ENCODE measurements at places on chromosomes 2 and 18.

GRCh38 chr2:120906914-120907313 is 171.2 kb downstream of the GLI2 start:
- no peak for DNase-seq

DNA sequence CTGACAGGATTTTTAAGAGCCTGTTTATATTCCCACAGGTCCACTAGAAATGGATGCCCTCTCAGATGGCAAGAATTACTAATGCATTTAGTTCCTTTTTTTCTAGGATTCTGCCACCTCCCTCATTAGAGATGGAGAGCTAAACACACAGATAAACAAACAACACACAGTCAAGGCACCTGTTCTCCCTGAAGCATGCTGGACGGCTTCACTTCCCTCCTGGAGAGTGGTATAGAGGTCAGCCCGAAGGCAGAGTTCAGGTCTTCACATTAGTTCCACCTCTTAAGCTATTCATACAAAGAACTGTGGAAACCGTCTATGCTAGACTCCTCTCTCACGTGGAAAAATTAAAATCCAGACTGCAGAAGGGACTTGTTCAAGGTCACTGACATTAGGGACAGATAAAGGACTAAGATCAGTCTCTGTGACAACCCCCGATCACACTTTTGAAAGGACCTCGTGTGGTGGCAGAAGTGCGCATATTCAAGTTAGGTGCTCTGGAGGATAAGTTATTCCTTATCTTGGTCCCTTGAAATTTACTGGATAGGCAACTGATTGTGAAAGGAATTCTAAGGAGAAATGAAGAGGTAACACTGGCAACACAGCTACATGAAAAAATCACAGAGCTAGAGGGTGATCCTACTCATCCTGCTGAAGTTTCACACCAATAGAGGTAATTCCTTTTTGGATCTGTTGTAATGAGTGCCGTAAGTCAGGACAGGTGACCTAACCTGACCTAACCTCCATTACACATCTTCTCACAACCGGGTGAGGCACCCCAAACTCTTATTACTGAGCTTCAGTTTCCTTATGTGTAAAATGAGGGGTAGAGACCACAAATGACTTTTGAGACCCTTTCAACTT is 75.1 kb downstream of the SPRED2 start:
- DNase-seq, result no peak

DNA sequence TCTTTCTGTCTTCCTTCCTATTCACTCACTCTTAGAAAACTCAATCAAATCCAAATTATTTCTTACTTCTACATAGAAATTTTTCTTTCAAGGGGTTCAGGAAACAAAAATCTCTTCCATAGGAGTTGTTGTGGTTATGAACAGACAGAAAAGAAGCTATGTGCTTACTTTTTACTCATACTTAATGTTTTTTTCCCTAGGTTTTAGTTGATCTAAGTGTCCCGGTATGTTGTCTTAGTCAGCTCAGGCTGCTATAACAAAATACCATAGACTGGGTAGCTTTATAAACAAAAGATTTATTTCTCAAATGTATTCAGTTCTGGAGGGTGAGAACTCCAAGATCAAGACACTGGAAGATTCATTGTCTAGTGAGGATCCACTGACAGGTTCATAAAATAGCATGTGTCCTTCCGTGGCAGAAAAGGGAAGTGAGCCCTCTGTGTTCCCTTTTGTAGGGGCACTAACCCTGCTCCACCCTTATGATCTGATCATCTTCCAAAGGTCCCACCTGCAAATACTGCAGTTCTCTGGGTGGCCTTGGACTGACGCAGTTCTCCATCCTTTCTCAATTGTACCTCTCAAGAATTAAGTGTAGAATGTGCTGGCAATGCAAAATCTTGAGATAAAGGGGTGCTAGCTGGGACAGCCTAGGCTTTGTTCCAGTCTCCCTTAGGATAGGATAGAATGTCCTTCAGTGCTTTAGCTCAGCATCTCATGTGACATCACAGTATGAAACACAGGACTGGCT is 14.4 kb upstream of the VRK2 start:
- no peak for DNase-seq

GRCh38 chr18:55996717-55997116 is 408.7 kb upstream of the TCF4 start:
- DNase-seq, result no peak

GRCh38 chr2:98730053-98730706 is 752 bp downstream of the MGAT4A start:
- no peak for DNase-seq

GRCh38 chr2:20454036-20454981 is 7.4 kb downstream of the RHOB start:
- DNase-seq, result no peak

- no peak for DNase-seq
Observed at GRCh38 chr2:82790206-82791021, 1668.7 kb downstream of the SUCLG1 start.

DNA sequence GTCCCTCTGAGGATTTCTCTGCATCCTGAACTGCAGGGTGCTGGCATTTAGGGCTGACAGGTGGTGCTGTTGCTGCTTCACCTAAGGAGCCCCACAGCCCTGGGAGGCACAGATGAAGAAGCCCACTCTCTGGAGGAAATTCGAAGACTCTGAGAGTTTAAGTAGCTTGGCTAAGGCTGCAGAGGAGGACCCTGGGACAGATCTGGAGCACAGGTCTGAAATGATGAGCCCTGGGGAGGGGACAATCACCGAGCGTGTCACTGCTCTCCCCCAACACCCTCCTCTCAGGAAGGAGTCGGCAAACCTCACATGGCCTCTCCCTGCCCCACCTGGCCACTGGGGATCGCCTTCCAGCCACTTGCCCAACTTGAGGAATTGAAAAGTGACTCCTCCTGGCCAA is 18.6 kb downstream of the CYP27C1 start:
- no peak for DNase-seq

- no peak for DNase-seq
Observed at GRCh38 chr2:191343796-191344338, 98.7 kb downstream of the MYO1B start.

DNA sequence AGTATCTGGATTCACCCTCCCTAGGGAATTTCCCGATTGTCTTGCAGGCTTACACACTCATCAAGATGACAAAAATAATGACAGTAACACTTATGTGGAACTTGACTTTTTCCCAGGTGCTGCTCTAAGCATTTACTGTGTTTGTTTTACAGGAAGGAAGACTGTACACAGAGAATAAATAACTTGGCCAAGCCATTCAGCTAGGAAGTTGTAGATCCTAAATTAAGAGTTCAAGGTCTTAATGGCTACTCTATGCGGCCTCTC is 549 bp upstream of the DPP4 start:
- no peak for DNase-seq

GRCh38 chr18:56267334-56267733 is 371.1 kb downstream of the TXNL1 start:
- no peak for DNase-seq

DNA sequence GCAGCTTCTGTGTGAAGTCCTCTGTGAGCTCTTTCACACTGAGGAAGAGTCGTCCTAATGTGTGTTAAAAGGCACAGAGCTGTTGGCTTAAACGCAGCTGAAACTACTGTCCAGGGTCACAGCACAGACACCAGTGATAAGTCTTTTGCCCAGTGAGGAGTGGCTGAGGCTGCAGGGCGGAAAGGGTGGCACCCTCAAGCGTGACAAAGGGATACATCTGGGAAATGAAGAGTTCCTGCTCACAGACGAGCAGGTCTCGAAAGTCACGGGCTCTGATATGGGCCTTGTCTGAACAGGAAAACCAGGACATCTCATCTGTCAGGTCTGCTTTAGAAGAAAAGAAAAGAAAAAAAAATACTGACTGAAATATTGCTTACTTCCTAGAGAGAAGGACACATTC is 36.5 kb downstream of the TGIF1 start:
- no peak for DNase-seq

DNA sequence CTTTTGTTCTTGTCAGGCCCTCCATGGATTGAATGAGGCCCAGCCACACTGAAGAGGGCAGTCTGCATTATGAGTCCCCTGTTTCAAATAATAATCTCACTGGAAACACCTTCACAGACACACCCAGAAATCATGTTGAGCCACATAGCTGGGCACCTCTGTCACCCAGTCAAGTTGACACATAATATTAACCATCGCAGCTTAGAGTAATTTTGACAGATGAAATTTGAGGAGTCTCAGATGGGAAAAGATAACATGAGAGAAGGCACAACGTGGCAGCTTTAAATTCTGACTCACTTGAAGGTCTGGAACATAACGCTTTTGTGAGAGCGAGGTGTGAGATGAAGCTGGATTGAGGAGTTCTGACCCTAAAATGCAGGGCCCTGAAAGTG is 70.9 kb upstream of the TMEM87B start:
- DNase-seq, result no peak

GRCh38 chr18:47206945-47207637 is 30.9 kb upstream of the IER3IP1 start:
- DNase-seq, result no peak

GRCh38 chr2:121242175-121242875 is 42.7 kb downstream of the TFCP2L1 start:
- DNase-seq, result no peak

GRCh38 chr18:39945076-39945475 is 2010.0 kb upstream of the PIK3C3 start:
- no peak for DNase-seq

GRCh38 chr2:42008241-42008921 is 39.4 kb upstream of the PKDCC start:
- no peak for DNase-seq

- no peak for DNase-seq
Observed at GRCh38 chr2:241821460-241822263, 12.7 kb downstream of the NEU4 start.

GRCh38 chr2:178377046-178377445 is 73.9 kb downstream of the PRKRA start:
- DNase-seq, result no peak

GRCh38 chr2:127051116-127052056 is 55.6 kb downstream of the BIN1 start:
- no peak for DNase-seq

GRCh38 chr2:140186313-140186712 is 1406.1 kb upstream of the NXPH2 start:
- no peak for DNase-seq

DNA sequence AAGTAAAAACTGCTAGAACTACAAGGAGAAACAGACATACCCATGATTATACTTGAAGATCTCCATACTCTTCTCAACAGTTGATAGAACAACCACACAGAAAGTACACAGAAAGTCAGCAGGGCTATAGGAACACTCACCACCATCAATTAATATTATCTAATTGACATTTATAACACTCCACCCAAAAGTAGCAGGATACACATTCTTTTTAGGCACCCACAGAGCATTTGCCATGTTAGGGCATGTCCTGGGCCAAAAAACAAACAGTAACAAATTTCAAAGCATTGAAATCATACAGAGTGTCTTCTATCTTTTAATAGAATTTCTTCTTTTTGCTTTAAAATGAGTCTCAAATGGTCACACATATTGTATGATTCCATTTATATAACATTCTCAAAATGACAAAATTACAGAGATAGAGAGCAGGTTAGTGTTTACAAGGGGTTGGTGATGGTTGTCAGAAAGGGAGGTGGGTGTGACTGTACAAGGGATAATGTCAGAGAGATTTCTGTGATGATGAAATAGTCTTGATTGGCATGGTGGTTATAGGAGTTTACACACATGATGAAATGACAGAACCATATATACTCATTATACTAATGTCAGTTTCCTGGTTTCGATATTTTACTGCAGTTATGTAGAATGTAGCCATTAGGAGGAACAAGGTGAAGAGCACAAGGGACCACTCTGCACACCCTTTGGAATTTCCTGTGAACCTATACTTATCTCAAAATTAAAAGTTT is 82.8 kb downstream of the NCK2 start:
- peak; percentile 28 for DNase-seq

DNA sequence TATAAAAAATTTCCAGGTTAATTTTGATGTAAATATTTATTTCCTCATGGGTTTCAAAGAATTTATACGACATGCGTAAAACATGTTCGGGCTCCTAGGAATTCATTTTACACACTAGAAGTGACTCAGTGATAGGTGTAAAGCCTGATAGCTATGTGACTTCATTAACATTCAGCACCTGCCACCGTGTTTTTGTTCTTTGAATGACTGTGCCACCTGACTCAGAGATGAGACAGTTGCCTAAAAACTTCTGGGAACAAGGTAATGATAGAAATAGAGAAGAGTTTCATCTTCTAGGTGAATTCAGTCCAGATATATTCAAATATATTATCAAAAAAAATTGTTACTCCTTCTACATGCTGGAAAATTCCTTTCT is 10.0 kb downstream of the IL1R2 start:
- DNase-seq, result no peak

- no peak for DNase-seq
Observed at GRCh38 chr2:85529809-85530208, 9.2 kb upstream of the MAT2A start.
